ENCODE measurements at places on chromosomes 16 and 17. TPM values are rescaled to one million over a fixed set of nuclear protein-coding genes. Genes with fewer than 3 reads are reported as not detected.

The GPS1 gene
- 105 TPM for total RNA-seq

The CDK12 gene
- total RNA-seq: 56.5 TPM

The TSNAXIP1 gene
- 5.5 TPM for total RNA-seq

The OR1F1 gene
- not detected for total RNA-seq

The TNFRSF13B gene
- total RNA-seq: 1.8 TPM

The GH2 gene
- not detected for total RNA-seq

Data from upper lobe of left lung (tissue), 6 donors.